ENCODE measurements at places on chromosomes 13 and 19.

DNA sequence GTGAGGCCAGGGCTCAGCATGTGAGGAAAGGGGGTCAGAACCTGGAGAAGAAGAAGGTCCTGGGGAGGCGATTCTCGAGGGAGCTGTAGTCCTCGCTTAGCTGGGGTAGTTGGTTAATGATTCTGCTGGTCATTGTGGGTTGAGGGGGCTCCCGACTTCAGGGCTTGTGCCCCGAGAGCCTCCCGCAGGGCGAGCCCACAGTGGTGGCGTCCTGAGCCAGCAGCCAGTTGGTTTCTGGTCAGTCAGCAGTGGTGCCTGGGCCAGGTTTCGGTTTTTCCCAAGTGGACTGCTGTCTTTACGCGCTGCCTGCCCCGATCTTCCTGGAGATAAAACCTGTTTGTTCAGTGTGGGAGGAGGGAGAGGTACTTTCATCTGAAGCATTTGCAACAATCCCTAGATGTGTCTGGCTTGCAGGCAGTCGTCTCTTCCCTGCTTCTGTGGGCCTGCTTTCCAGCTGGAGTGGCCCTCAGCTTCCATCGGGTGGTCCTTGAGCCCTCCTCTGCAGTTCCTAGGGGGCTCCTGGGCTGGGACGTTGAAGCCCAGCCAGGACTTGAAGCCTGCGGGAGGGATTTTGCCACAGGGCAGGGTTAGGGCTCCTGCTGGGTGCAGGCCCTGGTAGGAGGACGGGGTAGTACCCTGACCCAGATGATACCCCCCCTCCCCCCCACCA, 3.2 kb downstream of the PTBP1 start:
- DNase-seq: no peak

DNA sequence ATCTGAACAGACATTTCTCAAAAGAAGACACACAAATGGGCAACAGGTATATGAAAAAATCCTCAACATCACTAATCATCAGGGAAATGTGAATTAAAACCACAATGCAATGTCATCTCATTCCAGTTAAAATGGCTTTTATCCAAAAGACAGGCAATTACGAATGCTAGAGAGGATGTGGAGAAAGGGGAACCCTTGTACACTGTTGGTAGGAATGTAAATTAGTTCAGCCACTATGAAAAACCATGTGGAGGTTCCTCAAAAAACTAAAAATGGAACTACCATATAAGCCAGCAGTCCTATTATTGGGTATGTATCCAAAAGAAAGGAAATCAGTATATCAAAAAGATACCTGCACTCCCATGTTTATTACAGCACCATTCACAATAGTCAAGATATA, 24.7 kb upstream of the ZC3H13 start:
- no peak for DNase-seq

GRCh38 chr13:31978021-31978420, 53.6 kb upstream of the FRY start:
- DNase-seq: no peak

GRCh38 chr13:113742445-113743120, 16.4 kb upstream of the TMEM255B start:
- DNase-seq: no peak

DNA sequence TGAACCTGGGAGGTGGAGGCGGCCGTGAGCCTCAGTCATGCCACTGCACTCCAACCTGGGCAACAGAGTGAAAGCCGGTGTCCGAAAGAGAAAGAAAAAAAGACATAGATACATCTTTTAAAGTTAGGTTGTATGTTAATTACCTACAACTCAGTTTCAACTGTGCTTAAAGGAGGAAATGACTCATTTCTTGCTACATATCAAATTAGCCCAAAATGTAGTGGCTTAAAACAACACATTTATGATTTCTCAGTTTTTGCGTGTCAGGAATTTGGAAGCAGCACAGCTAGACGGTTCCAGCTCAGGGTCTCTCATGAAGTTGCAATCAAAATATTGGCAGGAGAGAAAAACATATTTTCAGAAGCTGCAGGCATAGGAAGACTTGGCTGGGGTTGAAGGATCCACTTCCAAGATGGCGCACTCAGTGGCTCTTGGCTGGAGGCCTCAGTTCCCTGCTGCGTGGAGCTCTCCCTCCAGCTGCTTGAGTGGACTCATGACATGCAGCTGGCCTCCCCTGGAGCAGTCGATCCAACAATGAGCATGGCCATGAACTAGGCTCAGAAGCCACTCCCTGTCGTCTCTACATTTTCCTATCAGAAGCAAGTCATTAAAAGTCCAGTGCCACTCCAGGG, 7.1 kb downstream of the LDLR start:
- no peak for DNase-seq

GRCh38 chr13:55661505-55661904, 1479.2 kb upstream of the PRR20A start:
- no peak for DNase-seq

- no peak for DNase-seq
Observed at GRCh38 chr13:106326751-106327150, 208.7 kb downstream of the EFNB2 start.

GRCh38 chr13:29934531-29935308, 84.3 kb upstream of the UBL3 start:
- no peak for DNase-seq

DNA sequence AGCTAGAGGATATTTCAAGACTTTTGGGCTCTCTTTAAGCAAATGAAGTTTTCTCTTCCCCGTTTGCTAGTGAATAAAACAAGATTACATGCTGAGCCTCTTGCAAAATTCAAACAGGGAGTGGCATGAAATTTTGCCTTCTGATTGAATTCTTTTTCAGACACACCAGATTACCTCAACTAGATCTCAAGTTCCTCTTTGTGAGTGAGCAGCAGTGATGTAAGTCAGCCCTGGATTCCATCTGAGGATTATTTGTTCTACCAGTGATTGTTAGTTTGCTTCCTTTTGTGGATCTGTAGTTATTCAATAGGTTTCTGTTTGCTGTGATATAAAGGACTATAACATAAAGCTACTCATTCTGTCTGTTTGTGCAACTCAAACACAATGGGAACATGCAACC, 407.7 kb downstream of the LMO7 start:
- no peak for DNase-seq

DNA sequence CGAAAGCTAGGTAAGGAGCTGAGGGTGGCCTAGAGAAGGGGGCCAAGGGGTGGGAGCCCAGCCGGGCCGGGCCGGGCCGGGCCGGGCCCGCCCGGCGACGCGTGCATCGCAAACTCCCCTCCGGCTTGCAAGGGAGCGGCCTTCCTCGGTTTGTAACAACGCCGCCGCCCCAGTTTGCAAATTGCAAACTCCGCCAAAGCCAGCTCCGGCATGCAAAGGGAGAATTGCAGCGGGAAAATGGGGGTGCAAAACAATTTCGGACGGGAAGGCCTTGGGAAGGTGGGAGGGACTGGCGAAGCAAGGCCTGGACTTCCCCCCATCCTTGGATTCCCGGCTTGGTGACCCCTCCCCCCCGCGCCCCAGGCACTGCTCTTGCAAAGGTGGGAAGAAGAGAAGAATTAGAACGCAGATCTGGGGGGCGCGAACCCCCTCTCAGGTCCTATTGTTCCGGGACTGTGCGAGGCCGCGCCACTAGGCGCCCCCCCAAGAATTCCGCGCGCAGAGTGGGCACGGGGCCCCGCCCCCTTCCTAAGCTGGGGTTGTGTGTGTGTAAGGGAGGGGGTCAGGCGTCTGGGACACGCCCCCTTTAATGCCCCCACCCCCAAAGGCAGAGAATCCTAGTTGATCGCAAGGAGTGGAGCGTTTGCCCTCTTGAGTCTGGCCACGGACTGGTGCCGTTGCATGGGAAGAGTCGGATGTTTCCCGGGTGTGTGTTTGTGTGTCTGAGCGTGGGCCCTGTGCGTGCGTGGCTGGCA, 926 bp downstream of the PRR12 start:
- no peak for DNase-seq

DNA sequence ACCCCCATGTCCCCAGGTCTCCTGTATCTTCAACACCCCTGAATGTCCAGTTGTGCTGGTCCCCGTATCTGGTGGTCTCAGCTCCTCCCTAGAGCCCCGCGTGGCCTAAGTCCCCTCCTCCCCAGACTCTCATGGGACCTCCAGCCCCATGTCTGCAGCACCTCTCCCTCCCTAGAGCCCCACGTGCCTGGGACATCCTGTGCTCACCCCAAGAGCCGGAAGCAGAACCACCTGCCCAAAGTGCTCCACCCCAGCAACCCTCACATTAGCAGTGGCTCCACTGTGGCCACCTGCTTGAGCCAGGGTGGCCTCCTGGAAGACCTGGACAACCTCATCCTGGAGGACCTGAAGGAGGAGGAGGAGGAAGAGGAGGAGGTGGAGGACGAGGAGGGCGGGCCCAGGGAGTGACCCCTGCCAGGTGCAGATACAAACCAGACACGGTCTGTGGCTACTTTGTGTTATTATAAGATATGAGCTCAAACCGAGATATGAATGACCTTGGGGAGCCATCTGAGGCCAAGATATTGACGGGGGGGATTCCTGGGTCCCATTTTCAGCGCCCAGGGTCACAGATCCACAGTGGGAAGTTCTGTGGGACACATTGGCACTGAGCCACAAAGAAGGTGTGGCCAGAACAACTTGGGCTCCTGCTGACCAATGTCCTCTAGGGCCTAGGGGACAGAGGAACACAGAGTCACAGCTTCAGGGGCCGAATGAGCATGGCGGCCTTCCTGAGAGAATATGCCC, 6.0 kb downstream of the SHFL start:
- no peak for DNase-seq

- DNase-seq: no peak
Observed at GRCh38 chr13:99071666-99072065, 93.8 kb upstream of the DOCK9 start.

DNA sequence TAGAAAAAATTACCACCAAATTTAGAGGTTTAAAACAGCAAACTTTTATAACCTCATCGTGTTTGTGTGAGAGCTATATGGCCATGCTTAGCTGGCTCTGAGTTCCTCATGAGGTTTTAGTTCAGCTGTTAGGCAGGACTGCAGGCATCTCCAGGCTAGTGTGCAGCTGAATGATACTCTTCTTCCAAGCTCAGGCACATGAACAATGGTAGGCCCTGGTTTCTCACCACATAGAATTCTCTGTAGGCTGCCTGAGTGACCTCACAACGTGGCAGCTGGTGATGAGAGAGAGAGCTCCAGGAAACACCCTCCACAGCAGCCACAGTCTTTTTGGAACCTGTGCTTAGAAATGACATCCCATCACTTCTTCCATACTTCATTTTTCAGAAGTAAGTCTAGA, 540.6 kb upstream of the MIR17HG start:
- DNase-seq: no peak

DNA sequence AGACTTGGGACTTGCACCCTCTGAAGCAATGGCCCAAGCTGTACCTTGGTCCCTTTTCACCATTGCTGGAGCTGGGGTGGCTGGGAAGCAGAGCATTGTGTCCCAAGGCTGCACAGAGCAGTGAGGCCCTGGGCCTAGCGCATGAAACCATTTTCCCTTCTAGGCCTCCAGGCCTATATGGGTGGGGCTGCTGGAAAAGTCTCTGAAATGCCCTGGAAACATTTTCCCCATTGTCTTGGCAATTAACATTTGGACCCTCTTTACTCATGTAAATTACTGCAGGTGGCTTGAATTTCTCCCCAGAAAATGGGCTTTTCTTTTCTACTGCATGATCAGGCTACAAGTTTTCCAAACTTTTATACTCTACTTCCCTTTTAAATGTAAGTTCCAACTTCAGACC, 510.5 kb downstream of the SLITRK6 start:
- DNase-seq: no peak

GRCh38 chr13:60759499-60759898, 362.5 kb downstream of the TDRD3 start:
- DNase-seq: no peak

- DNase-seq: no peak
Observed at GRCh38 chr13:94419304-94419924, 60.1 kb downstream of the DCT start.

DNA sequence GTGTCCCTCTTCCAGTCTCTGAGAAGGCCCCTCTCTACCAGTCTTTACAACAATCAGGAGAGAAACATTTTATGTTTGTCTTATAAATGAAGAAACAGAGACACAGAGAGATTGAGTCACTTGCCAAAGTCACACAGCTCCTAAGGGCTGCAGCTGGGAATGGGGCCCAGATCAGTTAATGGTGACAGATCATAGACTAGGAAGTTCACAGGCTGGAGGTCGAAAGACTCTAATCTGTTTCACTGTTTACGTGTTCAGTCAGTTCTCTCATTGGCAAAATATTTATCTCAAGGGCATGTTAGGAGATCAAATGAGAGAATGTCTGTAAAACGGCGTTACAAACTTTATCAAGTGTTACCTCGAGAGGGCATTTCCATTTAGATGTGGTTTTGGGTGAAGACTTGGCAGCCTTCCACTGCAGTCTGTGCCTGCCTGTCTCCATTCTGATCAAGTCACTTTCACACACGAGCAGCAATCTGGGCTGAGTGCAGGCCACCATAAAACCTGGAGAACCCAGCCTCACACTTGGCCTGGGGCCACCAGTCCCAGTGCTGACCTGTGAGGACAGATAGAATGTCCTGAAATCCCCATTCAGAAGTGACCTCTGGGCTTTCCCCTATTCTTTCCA, 65.1 kb downstream of the SIAH3 start:
- DNase-seq: no peak

DNA sequence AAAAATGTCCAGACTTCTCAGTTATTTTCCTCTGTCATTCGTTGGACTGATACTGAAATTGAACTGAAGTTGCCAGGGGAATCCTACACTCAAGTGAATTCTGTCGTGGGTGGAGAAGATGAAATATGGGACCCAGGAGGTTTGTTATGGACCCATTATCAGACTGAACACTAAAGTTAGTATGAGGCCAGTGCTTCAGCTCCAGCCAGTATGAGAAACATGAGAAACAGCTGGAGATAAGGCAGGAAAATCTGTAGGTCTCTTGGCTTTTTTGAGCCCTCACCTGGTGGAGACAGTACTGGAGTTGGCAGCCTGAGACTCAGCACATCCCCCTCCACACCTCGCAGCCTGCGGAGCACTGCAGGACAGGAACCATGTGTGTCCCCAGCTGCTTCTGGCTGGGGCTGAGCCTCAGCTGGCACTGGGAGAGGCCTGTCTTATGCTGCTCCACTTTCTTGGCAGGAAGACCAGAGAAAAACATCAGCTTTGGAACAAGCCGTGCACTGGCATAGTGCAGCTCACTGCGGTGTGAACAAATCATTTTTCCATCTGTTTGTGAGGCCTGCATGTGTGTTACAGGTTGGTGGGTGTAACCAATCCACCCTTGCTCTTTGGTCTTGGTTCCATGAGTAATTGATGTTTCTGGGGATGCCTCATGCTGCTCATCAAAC, 641.0 kb downstream of the FGF9 start:
- no peak for DNase-seq

All from stimulated activated CD8-positive, alpha-beta memory T cell treated with anti-CD3 and anti-CD28 coated beads, Interleukin-15, amount 100 ng/mL, for 1 hour (primary cell).